NCI-H510A (cell line): ENCODE measurements at places on chromosomes 5 and 9.
A peak's percentile ranks its signal among the peaks of the same experiment; 100 is the strongest.

DNA sequence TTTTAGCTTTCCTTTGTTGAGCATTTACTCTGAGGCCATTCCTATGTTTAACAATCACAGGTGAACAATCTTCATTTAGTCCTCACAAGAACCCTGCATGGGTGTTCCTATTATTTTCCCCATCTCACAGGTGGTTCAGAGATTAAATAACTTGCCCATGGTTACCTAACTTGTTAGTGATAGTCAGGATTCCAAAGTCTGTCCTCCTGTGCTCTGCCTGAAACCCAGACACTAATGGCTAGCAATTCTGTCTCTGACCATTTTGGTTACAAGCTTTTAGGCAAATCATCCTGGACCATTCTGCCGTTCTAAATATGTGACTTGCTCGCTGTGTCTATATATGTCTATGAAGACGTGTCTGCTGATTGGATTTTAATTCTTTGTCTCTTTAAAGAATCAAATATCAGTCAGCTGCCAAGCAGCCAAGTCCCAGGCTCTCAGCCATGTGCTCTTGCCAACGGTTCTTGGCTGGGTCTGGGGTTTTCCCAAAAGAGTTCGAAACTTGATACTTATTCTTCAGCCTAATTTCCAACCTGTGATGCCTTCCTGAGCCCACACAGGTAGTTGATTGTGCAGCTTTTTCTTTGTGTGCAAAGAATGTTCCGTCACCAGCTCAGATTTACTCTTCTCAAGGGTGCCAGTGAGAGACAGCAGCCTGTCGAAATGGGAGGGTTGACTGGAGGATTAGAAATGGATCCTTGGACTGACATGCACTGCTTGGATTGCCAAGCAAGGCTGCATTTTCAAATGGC is 121.7 kb downstream of the NREP start:
- no peak for DNase-seq

DNA sequence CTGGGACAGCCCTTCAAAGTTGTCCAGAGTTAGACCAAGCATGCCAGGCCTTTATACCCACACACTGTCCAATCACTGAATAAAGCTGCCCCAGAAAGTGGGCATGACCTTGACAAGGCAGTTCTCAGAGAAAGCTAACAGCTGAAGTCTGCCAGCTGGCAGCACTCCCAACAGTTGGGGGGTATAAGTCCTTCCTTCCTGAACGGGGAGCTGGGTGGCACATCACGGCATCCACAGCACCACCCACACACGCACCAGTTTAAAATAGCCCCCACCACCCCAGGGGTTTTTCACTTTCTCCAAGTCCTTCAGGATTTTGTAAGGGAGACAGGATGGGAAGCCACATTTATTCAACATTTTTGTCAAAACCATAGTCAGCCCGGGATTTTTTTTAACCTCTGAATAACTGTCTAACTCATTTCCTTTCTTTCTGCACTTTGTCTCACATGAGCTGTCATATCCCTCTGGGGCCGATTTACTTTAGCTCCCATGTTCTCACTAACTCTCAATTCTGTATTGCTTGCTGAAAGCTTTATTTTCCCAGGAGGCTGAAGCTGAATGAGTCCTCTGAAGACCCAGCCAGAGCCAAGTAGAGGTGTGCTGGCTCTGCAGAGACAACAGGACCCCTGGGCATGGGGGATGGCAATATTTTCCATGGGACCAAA is 15.4 kb downstream of the FAM81B start:
- DNase-seq: no peak

GRCh38 chr5:14268738-14269137 is 125.6 kb downstream of the TRIO start:
- DNase-seq: no peak

DNA sequence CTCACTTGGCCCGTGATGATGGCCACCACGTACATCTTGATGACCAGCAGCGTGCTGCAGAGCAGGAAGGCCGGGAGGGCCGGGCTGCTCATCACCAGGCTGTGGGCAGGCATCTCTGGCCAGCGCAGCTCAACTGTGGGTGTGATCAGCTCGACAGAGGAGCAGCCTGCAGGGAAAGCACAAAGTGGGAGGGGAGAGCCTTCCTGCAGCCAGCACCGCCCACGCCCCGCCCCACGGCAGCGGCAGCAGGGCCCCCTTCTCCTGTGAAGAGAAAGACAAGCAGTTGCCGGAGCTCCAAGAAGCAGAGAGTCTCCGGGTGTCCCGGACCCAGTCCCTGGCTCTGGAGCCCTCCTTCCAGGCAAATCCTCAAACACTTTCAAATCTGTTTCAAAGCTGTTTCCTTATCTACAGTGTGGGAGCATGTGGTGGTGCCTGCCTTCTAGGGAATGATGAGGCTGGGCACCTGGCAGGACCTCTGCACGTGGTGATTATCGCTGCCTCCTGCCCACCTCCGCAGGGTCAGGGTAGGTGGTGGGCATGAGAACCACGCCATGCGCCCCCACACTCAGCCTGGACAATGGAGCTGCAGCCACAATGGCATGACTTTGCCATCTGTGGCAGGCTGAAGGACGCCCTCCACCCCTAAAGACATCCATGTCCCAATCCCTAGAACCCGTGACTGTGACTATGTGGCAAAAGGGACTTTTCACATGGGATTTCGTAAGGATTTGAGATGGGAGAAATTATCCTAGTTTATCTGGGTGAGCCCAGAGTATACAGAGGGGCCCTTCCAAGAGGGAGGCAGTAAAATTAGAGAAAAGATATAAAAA is at the start of gene PTGES:
Gene PTGES, minus strand, starts transcription at position 143 of the 830 bp plus-strand sequence. Its CDS starts 30 bp downstream, at position 113.
- DNase-seq: peak; percentile 60

DNA sequence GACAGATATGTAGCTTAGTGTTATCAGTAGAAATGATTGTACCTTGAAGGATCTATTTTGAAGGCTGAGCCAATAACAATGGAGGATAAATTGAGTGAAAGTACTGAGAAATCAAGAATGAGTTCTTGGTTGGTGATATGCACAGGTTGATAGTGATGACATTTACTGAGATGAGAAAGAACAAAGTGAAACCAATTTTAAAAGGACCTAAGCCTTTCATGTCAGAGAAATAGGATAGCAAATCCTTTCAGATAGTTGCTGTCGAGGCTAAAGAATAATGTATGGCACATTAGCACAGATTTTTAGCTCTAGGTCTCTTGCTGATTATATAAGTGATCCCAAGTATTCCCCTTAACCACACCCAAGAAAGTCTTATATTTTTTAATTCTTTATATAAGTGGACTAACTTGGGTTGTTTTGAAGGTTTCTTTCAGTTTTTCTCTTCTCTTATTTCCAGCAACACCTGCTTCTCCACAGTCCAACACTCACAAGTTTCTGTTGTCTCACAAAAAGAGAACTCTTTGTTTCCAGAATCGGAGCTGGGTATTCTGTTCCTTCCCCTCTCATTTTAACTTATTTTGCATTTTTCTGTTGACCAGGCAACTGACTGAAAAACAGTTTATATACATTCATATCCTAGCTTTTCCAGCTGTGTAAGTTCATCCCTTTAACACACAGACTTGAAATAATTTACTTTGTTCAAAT is 286.9 kb upstream of the ATP10B start:
- DNase-seq: no peak

- DNase-seq: no peak
Measured at GRCh38 chr5:87147441-87147840, 120.2 kb upstream of the RASA1 start.

DNA sequence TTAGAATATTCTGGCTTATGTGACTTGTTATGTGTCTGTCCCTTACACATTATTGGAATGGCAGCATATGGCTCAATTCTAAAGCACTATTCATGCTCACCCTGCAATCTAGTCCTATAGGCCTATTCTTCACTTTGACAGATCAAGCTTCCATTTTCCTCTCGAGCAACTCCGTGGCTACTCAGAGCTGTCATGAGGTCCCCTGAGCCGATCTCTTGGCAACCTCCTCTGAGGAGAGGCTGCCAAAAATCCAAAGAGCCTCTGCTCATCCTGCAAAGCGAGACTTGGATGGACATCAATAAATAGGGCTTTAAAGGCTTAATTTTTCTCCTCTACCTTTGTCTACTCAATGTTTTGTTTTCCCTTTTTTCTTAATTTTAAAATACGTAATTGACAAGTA is 163.8 kb downstream of the GABRB2 start:
- no peak for DNase-seq

- DNase-seq: no peak
Measured at GRCh38 chr5:126189862-126190261, 233.3 kb upstream of the GRAMD2B start.

- DNase-seq: no peak
Measured at GRCh38 chr5:127572930-127573329, 55.5 kb downstream of the PRRC1 start.

DNA sequence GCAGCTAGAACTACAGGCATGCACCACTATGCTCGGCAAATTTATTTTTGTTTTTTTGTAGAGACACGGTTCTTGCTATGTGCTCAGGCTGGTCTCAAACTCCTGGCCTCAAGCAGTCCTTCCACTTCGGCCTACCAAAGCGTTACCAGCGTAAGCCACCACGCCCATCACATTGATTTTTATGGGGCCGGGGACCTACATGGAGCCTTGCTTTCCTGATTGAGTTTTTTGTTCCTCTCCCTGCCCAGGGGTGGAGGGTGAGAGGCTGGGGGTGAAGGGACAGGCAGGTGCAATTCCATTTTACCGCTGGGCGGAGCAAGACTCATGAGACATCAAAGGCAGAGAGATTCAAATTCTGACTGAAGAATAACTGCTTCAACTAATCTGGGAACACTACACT is 1.9 kb downstream of the ALDH1B1 start:
- no peak for DNase-seq

DNA sequence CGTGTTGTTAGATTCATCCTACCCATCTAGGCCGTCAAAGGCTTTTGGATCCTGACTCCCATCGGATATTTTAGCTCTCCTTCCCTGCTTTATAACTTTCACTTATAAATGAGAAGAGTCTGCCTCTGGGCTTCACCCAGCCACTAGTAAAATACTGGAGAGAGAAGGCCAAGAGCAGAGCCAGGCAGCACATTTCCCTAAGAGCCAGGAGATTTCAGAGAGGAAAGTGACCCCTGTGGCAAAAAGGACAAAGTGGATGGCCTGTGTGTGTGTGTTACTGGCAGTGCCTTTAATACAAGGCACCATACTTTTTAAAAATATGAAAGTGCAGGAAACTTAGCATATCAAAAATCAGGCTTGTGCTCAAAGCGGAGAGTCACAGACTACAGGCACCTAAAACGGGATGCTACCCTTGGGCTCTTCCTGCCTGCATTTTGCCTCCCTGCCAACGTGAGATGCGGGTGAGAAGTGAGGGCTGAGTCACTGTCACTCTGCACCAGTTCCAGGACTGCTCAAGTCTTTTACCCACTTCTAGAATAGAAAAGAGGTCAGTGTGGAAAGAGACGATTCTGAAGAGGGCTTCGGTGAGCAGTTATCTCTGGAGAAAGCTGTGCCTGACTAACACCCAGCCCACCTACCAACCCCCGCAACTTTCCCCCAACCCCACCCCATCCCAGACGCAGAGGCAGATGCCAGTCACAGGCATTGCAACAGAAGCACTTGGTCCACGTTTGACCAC is 15.9 kb downstream of the NFIL3 start:
- no peak for DNase-seq

GRCh38 chr5:103452666-103453065 is 109.9 kb downstream of the NUDT12 start:
- DNase-seq: no peak

DNA sequence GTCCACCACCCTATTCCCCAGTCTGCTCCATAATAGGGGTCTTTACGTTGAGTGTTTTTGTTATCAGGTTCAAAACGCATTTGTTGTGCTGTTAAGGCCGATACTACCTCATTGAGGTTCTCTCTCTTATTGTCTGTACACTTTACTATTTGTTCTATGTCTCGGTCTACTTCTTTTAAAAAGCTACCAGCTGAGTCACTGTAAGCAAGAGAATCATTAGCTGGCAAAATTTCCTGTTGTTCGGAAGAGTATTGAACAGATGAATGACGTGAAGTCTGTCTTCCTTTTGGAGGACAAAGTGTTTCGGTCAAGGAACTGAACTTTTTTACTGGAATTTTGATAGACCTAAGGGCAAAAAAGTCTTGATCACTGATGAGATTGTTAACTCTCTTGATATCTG is 10.3 kb downstream of the LYSMD3 start:
- peak; percentile 8 for DNase-seq

- no peak for DNase-seq
Measured at GRCh38 chr5:158754018-158754514, 345.6 kb downstream of the EBF1 start.

- DNase-seq: no peak
Measured at GRCh38 chr5:56080375-56081052, 85.8 kb upstream of the IL6ST start.

DNA sequence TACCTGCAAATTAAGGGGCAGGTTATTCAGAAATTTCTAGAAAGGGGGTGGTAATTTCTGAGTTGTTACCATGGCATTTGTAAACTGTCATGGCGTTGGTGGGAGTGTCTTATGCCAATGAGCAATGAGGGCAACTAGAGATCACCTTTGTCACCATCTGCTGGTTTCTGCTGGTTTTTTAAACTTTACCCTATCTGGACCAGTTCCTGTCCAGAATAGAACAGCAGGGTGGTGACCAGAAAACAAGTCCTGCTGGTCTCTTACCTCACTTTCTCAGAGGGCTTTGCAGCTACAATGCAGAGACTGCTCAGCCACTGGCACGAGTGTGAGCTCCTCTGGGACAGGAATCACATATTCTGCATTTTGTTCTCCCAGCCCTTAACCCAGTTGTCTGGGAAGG is 51.4 kb downstream of the FAM114A2 start:
- no peak for DNase-seq

DNA sequence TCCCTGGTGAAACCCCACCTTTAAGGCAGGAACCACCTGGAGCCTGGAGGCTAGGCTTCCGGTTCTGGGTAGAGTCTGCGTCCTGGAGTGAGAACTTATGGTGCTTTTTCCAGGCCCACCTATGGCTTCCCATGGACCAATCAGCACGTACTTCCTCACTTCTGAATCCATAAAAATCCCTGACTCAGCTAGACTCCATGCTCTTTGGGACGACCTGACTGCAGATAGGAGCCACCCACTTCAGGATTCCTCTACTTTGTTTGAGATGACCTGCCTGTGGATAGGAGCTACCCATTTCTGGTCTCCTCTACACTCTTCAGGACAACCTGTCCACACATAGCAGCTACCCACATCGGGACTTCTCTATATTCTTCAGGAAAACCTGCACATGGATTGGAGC is 168.8 kb upstream of the IRX2 start:
- DNase-seq: no peak

GRCh38 chr5:30039379-30039778 is 1154.1 kb upstream of the CDH6 start:
- no peak for DNase-seq

GRCh38 chr5:140360101-140360500 is at the start of gene SLC4A9:
TSS of gene SLC4A9 (plus strand) at chr5:140360194. CDS start at chr5:140360237, 43 bp downstream.
- DNase-seq: no peak
